Stimulated activated CD8-positive, alpha-beta memory T cell treated with anti-CD3 and anti-CD28 coated beads, Interleukin-15, amount 100 ng/mL, for 4 hours (primary cell): ENCODE measurements at places on chromosomes 1 and 21.

- DNase-seq = no peak
These were observed 41.8 kb downstream of the S100B start for GRCh38 chr21:46562964-46563607.

GRCh38 chr1:50139339-50140181 is 30.8 kb downstream of the ELAVL4 start:
- no peak for DNase-seq

- DNase-seq = no peak
These were observed 972.2 kb downstream of the TTLL7 start for GRCh38 chr1:83026745-83027144.

GRCh38 chr1:31483012-31483946 is 70.3 kb downstream of the SERINC2 start:
- no peak for DNase-seq

DNA sequence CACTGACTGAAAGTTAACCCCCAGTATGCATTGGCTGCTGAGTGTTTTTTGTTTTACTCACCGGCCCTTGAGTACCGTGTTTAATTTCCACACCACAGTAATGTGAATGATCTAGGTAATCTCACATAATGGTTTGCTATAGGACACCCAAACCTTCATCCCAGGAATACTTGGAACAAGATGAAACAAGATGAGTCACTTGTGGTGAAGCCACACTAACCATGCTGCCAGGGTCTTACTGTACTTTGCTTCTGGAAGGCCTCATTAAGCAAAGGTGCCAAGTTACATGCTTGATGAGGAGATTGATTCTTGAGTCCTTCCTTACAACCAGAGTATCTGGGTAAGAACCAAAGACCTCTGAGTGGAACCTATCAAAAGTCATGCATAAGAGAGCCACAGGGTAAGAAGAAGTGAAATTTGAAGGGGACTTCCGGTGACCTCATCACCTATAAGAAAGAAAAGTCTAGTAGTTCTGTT is 163.3 kb downstream of the NRIP1 start:
- no peak for DNase-seq

- DNase-seq = no peak
These were observed at the start of gene GPR161 for GRCh38 chr1:168136709-168137514. Gene GPR161 (minus strand): TSS chr1:168136930. CDS start chr1:168104850, 32,080 bp downstream.

DNA sequence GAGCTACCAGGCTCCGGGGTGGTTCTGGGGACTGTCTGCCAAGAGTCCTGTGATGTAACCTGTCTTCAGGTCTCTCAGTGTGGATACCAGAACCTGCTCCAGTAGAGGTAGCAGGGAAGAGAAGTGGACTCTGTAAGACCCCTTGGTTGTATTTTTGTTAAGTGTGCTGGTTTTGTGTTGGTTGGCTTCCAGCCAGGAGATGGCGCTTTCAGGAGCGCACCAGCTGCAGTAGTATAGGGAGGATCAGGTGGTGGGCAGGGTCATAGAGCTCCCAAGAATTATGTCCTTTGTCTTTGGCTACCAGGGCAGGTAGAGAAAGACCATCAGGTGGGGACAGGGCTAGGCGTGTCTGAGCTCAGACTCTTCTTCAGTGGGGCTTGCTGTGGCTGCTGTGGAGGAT is 1147.2 kb upstream of the ADGRL4 start:
- no peak for DNase-seq

GRCh38 chr21:39641827-39642450 is 29.2 kb downstream of the B3GALT5 start:
- DNase-seq = no peak

- no peak for DNase-seq
These were observed 27.5 kb downstream of the HUNK start for GRCh38 chr21:31900121-31900895.

- no peak for DNase-seq
These were observed 45.1 kb downstream of the ERI3 start for GRCh38 chr1:44310006-44310405.

DNA sequence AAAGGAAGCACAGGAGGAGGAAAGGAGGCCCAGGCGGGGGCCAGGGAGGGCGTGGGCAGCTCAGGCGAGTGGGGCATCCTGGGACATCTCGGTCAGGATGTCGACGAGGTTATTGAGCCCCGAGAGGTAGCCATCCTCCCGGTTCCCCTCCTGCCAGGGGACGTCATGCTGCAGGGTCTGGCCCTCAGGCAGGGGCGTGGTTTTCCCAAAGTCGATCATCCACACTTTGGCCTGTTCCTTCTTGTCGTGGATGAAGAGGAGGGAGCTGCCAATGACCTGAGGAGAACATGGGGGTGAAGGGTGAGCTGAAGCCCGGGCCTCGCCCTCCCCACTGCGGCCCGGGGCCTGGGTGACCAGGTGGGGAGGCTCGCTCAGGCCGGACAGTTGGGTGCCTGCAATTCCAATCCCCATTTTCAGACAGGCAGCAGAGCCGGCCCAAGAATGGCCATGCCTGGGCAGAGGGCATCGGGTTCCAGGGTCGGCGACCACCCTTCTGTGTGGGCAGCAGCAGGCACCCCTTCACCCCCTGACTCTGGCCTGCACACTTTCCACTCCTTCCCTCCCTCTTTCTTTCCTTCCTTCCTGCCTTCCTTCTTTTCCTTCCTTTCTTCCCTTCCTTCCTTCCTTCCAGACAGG is 86.2 kb downstream of the STUM start:
- no peak for DNase-seq
